ENCODE measurements at places on chromosomes 3 and 15.

DNA sequence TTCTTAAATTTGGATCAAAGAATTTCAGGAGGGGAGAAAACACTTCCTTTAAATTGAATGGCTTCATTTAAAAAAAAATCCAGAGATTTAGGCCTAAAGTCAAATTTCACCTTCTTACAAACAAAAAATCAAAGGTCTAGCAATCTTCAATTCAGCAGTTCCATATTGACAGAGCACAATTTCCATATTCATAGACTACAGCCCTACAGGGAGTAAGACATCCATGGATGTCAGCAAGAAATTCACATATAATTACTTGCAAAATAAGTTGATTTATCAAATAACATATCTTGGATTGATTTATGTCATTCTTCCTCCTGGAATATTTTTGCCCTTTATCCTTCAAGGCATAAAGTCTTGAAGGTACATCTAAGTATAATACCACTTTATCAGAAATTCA lies 103.4 kb downstream of the CNTN3 start:
- DNase-seq: no peak

DNA sequence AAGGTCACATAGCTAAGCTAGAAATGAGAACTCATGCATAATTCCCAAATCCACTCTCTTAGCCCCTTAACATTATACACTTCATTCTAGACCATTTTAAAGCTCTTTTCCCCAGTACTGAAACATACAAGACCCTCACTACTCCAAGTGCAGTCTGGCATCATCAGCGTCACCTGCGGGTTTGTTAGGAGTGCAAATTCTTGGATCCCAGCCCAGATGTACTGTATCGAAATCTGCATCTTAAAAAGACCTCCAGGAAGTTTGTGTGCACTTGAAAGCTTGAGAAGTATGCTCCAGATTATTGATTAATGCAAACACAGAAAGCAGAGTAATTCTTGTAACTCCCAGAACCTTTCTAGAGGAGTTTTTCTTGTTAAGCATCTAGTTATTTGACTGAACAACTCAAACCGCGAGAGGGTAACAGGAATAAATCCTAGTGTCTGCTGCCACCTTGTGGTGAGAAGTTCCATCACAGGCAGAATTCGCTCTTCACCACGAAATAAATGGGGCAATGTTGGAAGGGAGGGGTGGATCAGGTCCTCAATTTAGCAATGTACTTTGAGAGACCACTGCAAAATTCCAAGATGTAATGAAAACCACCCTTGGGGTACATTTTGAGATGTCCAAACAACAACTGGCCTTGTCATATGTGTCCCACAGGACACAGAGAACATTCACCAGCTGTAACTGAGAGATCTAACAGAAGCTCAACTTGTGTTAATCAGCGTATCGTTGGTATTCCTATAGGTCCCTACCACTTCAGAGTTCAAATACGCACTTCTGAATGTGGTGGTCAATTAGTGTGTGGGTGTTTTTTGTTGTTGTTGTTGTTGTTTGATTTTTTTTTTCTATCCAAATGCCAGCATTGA lies 583 bp upstream of the C3orf49 start:
- DNase-seq: peak; percentile 34

GRCh38 chr15:67358812-67359211 lies 104.2 kb downstream of the IQCH start:
- DNase-seq: no peak

- DNase-seq: peak; percentile 97
These were observed 2.8 kb upstream of the BCL6 start for GRCh38 chr3:187748050-187748481.

DNA sequence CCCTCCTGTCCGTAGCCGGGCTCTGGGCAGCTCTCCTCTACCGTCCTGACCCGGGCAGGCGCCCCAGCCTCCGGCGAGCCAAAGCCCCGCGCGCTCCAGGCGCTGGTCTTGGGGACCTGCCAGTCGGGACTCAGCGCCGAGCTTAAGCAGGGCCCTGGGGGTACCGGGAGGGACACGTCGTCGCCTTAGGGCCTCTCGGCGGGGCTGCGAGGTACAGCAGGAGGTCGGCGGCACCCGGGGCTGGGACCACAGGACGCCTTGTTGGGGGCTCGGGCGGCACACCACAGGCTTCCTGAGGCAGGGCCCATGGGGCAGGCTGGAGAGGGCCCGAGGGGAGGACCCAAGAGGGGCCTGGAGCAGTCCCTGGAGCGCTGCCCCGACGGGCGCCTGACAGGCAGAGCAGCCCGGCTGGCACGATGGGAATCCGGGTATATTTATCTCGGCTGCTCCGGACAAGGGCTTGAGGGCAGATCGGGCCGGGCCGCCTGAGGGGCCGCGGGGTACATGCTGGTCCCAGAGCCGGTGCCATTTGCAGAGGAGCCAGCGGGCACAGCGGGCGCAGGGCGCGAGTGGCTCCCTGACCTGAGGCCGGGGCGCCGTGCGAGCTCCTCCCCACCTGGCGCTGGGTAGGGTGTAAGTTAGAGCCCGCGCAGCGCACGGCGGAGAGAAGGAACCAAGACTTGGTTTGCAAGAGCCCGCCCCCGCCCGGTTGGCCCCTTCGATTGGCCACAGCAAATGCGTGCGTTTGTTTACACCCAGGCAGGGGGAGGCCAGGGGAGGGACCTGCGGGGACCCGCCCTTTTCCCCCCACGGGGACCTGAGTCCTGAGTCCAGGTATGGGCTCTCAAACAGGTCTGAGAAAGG lies 574 bp downstream of the SLC38A3 start:
- DNase-seq: peak; percentile 12

- DNase-seq: no peak
These were observed 84.5 kb downstream of the CHSY1 start for GRCh38 chr15:101167411-101167752.

DNA sequence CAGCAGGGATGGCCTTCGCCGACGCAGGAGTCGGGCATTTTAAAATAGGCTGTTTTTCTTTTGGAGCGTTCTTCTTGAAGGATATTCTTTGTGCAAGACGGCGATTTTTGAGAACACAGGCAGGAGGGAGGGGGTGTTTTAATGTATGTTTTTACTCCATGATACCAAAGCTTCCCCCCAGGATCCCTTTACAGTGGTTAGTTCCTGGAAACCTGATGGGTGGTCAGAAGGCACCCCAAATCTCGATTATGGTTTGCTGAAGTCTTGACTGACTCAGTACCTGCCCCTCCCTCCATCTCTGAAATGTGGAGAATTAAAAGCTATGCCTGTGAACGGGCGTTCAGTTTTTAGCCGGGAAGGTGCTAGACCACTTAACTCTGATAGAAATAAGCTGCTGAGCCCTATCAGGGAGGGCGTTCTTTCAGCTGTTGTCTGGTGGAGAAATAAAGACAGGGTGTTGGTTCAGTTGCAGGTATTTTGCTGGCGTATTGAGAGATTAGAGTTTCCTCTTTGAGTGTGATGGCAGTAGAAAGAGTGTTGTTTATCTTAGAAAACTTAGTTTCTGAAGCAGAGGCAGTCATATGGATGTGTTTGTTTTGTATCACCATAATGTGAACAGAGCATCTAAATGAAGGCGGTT lies 3.4 kb downstream of the IGF1R start:
- no peak for DNase-seq

DNA sequence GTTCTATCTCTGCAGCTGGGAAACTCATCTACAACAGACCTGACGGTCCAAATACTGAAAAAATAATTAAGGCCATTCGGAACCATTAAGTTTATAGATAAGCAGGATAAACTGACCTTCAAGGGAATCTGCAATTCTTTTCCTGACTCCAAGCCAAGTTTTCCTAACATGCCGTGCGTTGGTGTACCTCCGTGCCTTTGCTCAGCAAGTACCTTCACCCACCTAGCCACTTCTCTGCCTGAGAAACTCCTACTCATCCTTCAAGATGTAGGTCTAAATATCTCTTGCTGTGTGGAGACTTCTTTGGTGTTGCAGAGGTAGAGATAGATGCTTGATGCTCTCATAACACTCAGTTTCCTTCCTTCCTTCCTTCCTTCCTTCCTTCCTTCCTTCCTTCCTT lies 24.2 kb upstream of the BNC1 start:
- DNase-seq: no peak

GRCh38 chr3:128335621-128336296 lies 130.9 kb downstream of the DNAJB8 start:
- DNase-seq: no peak

DNA sequence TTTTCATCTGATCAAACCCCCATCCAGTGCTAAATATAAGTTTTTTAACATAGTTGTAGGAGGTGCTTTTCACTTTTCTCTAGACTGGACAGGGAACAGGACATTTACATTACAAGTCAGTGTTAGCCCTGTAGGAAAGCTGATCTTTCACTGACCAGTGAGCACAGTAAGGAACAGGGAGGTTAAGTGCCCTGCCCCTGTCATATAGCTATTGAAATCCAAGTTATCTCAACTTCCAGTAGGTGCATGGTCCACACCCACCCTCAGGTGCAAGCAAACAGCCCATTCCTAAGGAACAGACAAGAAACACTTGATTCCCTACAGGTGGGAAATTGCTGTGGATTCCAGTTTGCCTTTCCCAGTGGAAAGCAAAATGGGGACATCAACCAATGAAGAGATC lies 79.1 kb upstream of the EIF1B start:
- no peak for DNase-seq

Measured in stimulated activated effector memory CD8-positive, alpha-beta T cell treated with anti-CD3 and anti-CD28 coated beads, Interleukin-12 subunit alpha, Interleukin-12 subunit beta, amount 100 ng/mL, for 72 hours (primary cell).